ENCODE measurements at places on chromosomes 11 and 22.

- no peak for DNase-seq
These were observed 108.9 kb downstream of the TIMP3 start for GRCh38 chr22:32910429-32910772.

GRCh38 chr11:31107649-31108048 lies 261.9 kb downstream of the DCDC1 start:
- DNase-seq: no peak

DNA sequence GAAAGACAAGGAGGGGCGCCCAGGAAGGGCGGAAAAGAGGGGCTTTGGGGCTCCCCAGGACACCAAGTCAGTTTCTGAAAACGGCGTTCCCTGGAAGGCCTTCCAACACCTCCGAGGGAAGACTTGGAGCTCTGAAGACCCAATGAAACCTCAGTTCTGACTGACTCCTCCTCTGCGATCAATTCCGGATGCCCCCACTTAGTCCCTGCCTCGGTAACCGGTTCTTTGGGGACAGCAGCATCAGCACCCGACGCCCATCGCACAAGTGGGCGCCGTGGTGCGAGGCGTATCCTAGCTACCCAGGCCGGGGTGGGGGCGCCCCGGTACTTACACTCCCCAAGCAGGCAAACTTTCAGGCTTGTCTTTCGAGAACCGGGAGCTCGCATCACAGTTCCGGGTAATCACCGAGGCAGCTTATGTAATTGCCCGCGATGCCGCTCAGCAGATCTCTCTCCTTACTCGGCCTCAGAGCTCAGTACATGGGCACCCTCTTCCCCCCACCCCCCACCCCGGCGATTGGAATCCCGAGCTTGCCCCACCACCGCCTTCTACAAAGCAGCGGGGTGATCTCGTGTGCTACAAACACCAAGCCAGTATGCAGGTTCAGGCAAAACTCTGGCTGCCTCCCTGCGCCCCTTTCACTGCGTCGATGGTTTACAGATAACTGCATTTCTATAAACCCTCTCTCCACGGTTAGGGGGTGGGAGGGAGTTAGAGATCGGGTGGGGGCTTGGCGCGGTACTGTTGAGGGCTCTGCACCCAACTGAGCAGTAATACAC lies 2.0 kb downstream of the TENM4 start:
- no peak for DNase-seq

DNA sequence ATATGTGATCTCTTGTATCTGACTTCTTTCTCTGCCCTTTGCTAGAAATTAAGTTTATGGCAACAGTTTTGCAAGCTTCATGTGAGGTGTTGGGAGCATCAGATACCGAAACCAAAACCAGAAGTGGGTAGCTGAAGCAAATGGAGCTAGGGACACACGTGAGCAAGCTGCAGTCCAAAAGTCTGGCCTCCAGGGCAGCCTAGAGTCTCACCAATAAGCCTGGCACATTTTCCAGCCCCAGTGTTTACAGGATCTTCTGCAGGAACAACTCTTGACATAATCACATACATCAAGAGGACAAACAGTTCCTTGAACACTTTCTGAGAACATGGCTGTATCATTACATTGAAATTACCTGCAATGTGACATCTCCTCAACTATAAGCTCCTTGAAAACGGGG lies 114.1 kb downstream of the LARGE1 start:
- DNase-seq: no peak

- no peak for DNase-seq
These were observed 13.7 kb downstream of the ARAP1 start for GRCh38 chr11:72738199-72739141.

DNA sequence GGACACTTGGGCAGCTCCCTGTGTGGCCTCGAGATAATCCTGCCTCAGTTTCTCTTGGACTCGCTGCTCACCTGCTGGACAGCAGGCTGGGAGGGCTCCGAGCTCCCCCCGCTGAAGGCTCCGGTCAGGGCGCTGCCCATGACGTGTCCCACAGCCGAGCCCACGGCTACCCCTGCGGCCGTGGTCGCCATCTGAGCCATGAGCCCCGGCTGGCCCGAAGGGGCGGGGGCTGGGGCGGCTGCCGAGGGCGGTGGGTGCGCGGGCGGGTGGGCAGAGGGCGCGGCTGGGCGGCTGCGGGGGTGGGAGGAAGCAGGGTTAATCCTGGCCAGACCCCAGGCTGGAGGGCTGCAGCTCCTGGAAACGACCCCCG lies 484 bp downstream of the CHCHD10 start:
- DNase-seq: no peak

- DNase-seq: no peak
These were observed 301.7 kb downstream of the BRD1 start for GRCh38 chr22:49525801-49526535.

DNA sequence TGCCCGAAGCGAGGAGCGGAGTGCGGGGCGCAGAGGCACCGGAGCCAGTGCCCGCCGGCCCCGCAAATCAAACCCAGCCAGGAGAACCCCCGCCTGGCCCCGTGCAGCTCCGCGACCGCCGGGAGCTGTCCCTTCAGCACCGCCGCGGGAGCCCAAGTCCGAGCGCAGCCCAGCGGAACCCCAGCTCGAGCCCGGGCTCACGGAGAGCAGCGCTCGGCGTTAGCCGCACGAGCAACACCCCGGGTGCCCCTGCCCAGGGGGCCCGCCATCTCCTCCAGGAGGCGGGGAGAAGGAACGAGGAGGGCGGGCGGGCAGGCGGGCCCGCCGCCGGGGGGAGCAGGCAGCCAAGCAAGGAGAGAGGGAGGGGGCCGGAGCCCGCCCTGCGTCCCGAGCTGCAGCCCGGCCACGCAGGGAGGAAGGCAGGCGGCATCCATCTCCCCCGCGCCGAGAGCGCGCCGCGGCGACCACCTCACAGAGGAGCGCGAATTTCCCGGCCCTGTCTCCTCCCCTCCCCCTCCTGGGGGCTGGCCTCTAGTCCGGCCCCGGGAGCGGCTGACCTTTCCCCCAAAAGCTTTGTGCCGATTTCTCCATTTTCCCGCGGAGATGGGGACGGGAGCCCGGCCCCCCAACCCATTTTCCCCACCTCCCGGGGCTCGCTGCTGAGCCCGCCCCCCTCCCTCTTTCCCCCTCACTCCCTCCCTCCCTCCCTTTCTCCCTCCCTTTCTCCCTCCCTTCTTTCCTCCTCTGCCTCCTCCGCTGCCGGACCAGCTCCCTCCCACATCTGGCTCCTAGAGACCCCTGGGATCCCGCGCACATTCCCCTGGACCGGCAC lies 621 bp downstream of the KCNC1 start:
- peak; percentile 22 for DNase-seq
